ENCODE measurements at places on chromosomes 1 and 21.

GRCh38 chr1:229035748-229036082 lies 235.2 kb upstream of the RAB4A start:
- no peak for DNase-seq

DNA sequence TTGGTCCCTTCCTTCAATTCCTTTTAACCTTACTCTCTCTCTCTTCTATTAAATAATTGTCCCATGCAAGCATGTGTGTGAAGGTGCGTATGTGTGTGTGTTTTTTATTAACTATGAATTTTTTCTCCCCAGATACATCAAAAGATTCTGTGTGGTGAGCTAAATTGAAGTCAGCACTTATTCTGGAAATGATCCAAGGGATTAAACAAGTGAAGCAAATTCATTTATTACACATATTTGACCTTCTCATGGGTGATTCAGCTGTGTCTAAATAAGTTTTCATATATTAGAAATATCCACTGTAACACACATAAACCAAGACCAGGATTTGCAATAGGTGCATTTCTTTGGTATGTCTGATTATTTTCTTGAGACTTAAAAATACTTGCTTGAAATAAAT lies 24.3 kb downstream of the CHODL start:
- no peak for DNase-seq

GRCh38 chr1:48869116-48869893 lies 92.6 kb upstream of the BEND5 start:
- no peak for DNase-seq

DNA sequence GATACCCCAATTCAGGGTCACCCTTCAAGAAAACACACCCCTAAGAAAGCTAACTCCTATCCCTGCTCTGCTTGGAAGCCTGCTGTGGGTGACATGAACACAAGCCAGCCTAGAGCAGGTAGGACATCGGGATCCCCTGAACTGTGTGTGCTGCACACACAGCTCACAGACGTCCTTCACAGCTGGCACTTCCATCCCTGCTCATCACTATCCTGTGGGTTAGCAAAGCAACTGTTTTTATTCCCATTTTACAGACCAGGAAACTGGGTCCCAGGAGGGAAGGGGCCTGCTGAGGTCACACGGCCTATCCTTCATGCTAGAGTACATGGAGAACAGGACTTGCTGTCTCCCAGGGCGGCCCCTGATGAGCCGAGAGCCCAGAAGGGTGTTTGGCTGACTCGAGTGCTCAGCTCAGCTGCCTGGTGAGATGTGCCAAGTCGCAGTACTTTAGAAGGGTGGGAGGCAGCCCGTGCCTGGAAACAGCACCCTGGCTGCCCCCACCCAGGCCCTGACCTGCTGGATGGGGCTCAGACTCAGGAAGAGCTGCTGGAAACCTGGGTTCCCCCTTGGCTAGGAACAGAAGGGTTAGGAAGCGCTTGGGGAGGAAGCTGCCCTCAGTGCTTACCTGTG lies 28.3 kb upstream of the BTG2 start:
- no peak for DNase-seq

DNA sequence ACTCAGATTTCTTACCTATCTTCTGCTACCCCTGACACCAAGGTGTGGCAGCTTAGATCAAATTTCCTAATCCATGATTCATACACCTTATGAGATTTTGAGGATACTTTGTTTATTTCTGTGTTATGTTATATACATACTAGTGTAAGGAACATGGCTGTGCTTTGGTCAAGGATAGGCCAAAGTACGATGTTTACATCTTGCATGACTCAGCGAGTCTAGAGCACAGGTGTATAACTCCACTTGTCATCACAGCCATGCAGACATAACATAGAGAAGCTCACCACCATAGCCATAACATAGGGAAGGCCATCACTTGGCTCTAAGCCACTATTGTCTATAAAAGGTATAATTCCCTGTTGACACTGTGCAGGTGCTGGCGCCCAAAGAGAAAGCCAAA lies 61.2 kb downstream of the GBP6 start:
- no peak for DNase-seq

- no peak for DNase-seq
These were observed 97.1 kb downstream of the SIK1 start for GRCh38 chr21:43329711-43330269.

DNA sequence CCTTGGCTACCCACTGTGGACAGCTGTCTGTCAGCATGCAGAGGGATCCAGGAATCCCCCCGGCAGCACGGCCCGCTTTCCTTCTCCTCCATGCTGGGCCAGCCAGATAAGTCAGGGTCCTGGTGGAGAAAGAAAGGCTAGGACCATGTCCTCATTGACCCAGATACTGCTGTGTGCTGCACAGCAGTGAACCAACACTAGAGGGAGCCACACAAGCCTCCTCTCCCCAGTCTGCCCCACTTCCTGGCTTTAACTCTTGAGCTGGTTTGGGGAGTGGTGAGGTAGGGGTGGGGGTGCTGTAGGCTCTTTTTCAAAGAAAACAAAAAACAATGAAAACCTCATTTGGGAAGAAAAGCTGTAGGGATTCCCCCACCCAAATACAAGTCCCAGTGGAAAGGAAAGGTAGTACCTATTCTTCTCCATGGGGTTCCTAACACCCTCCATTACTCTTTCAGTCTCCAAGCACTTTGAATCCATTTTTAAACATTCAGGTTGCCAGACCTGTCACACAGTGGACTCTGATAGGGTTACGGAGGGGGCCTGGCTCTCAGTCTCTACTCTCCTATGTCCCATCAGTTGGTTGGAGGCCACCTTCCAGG lies 84.9 kb upstream of the CD1D start:
- DNase-seq = peak; percentile 74

- DNase-seq = no peak
These were observed 829 bp upstream of the HES2 start for GRCh38 chr1:6420454-6421042.

DNA sequence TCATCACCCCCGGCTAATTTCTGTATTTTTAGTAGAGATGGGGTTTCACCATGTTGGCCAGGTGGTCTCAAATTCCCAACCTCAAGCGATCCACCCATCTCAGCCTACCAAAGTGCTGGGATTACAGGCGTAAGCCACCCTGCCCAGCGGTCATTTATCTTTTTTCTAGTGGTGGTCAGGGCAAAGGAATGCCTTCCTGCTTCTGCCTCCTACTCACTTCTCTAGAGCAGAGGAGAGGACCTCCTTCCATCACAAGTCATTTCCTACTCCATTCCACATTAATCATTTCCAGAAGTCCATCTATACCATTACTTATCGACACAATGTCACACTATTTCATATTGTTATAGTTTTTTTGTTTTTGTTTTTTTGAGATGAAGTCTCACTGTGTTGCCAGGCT lies 13.3 kb downstream of the FBXO42 start:
- no peak for DNase-seq
